ENCODE measurements at places on chromosomes 2 and 18.

DNA sequence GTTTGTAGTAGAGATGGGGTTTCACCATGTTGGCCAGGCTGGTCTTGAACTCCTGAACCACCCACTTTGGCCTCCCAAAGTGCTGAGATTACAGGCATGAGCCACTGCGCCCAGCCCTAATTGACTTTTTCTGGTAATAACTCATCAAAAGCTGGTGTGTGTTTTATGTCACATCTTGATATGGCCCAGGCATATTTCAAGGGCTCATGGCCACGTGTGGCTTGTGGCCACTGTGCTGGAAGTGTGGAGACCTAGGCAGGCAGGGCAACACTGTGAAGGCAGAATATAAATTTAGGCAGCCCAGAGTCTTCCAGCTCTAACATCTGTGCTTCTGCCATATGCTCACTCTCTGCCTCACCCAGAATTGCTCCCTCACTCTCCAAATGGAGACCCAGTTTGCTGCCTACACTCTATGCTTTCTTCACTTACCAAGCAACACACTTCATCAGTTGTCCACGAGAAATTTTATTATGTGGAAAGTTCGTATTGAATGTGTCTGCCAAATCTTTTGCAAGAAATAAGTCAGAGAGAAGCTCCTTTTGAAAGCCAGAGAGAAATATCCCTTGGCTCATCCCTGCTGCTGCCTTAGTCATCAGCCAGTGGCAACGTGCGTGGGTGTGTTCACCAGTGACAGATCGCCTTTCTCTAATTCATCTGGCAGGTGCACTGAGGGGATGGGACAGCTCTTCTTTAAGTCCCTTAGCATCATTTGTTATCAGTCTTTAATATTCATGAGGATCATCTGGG, 129.4 kb upstream of the CXCR4 start:
- peak; percentile 54 for DNase-seq

GRCh38 chr2:96962567-96963203, 23.7 kb downstream of the FAM178B start:
- peak; percentile 71 for DNase-seq

DNA sequence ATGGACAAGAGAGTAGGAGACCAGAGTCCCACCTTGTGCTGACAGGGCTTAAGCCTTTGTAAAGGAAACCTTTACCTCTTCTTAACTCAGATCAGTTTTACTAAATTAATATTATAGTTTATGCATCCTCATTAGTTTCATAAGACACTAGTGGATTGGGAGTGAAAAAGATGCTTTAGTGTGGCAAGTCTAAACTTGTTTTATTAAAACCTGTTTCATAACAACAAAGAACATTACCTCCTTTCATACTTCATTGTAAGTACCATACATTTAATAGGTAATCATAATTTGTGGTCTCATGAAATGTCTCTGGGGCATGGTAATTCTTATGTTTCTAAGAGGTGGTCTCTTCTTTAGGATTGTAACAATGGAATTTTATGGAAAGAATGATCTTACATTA, 63.4 kb downstream of the PIKFYVE start:
- DNase-seq: no peak

- DNase-seq: no peak
These were observed 84.5 kb downstream of the LONRF2 start for GRCh38 chr2:100237770-100238169.

- DNase-seq: no peak
These were observed 181.1 kb downstream of the SOCS6 start for GRCh38 chr18:70469916-70470315.

- no peak for DNase-seq
These were observed 416.5 kb upstream of the ZEB2 start for GRCh38 chr2:144936442-144936841.

- no peak for DNase-seq
These were observed 56.8 kb downstream of the ASAP2 start for GRCh38 chr2:9263428-9263827.

DNA sequence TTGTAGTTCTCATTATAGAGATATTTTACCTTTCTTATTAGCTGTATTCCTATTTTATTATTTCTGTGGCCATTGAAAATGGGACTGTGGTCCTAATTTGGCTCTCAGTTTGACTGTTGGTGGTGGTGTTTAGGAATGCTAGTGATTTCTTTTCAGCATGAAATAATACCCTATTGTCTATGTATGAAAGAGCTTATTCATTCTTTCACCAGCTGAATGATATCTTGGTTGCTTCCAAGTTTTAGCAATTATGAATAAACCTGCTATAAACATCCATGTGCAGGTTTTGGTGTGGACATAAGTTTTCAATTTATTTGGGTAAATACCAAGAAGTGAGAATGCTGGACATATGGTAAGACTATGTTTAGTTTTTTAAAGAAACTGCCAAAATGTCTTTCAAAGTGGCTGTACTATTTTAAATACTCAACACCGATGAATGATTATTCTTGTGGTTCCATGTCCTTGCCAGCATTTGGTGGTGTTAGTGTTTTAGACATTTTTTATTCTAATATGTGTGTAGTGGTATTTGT, 501.6 kb upstream of the GYPC start:
- no peak for DNase-seq

- DNase-seq: no peak
These were observed 328.6 kb downstream of the CNTNAP5 start for GRCh38 chr2:124353656-124354055.

Data from stimulated activated CD4-positive, alpha-beta T cell treated with anti-CD3 and anti-CD28 coated beads, Interleukin-4, amount 100 ng/mL, for 24 hours (primary cell).